ENCODE measurements at places on chromosomes 2 and 18.
A peak's percentile ranks its signal among the peaks of the same experiment; 100 is the strongest.

- DNase-seq: peak; percentile 84
Observed at GRCh38 chr2:233976690-233977294, 59.6 kb downstream of the TRPM8 start.

DNA sequence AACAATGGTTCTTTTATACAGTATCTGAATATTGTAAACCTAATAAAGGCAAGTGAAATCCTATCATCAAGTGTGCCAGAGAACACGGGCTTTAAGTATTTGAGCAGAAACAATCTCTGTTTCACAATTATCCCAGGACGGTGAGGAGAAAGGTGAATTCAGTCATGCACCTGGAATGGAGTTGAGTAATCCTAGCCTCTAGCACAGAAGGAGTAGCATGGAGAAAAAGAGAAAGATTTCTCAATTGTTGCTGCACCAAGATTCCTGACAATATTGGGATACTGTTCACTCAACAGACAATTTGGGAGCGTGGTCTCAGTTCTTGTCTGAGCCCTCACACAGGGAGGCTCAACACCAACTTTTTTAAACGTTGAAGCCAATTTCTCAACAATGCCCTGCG, 510.6 kb downstream of the SOX11 start:
- no peak for DNase-seq

DNA sequence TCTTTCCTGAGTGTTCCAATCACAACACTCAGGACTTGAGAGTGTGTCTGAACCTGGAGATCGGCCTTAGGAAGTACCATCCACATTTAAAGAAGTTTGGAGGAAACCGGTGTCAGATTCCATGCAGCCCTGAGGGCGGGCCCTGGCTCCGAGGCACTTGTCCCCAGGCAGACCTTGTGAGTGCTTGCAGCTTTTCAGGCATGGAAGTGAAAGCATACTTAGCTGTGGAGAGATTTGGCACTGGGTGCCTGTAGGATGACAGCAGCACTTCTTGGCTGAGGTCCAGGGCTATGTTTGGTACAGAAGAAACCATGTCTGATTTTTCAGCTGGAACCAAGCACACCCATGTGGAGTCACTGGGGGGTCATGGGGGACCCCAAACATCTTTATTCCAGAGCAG, 230.8 kb downstream of the SEPTIN10 start:
- no peak for DNase-seq

GRCh38 chr18:23494992-23495391, 8.3 kb upstream of the RMC1 start:
- DNase-seq: no peak

- no peak for DNase-seq
Observed at GRCh38 chr2:20430461-20431300, 16.2 kb upstream of the RHOB start.

GRCh38 chr18:2985628-2986027, 27.3 kb downstream of the LPIN2 start:
- no peak for DNase-seq

- no peak for DNase-seq
Observed at GRCh38 chr2:15299904-15300520, 261.1 kb downstream of the NBAS start.

- DNase-seq: no peak
Observed at GRCh38 chr2:47230418-47230817, 75.3 kb upstream of the STPG4 start.

- DNase-seq: no peak
Observed at GRCh38 chr2:182330451-182331305, 96.2 kb downstream of the PDE1A start.
